ENCODE measurements at places on chromosomes 13 and 19. TPM values are rescaled to one million over a fixed set of nuclear protein-coding genes. Genes with fewer than 3 reads are reported as not detected.
A peak's percentile ranks its signal among the peaks of the same experiment; 100 is the strongest.

DNA sequence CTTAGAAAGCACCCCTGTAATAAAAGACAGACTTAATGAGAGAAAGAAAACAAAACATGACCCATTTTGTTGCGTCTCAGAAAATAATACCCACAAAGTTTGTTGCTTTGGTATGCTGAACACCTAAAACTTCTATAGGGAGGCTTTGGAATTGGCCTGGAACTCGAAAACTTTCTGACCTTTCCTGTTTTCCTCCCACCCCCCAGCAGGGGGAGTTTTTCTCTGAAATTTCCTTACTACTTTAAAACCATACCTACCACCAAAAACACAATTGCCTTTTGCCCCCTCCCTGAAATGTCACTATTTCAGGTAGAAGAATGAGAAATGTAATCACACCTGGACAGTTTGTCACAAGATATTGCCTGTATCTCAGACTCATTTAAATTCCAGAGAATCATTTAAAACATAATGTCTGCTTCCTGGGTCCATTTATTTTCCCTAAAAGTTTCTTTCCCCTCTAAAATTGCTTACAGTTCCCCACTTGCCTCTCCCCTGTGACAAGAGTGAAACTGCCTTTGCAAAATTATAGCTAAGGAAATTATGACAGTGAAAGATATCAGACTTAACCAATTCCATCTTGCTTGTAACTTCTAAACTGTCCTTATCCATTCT, 2700.2 kb downstream of the PCDH9 start:
- no peaks in the 10 kb centered on the region for H3K36me3 ChIP-seq
- no peaks in the 10 kb centered on the region for H3K27me3 ChIP-seq
- H3K4me1 ChIP-seq, result no peaks in the 10 kb centered on the region
- H3K27ac ChIP-seq, result no peak overlapping the region
- no peak for DNase-seq

GRCh38 chr13:45966715-45967114, 85.8 kb downstream of the ZC3H13 start:
- DNase-seq, result no peak
- no peaks in the 10 kb centered on the region for H3K27me3 ChIP-seq
- H3K4me1 ChIP-seq, result peaks cover 13% of the 10 kb centered on the region
- H3K27ac ChIP-seq, result peak overlapping the region; percentile 43

GRCh38 chr19:7799640-7800355, 30.2 kb upstream of the EVI5L start:
- peak; percentile 69 for DNase-seq
- no peaks in the 10 kb centered on the region for H3K36me3 ChIP-seq
- peaks cover 7% of the 10 kb centered on the region for H3K4me1 ChIP-seq
- peak overlapping the region; percentile 39 for H3K4me3 ChIP-seq
- peaks cover 25% of the 10 kb centered on the region for H3K27me3 ChIP-seq
- H3K27ac ChIP-seq, result no peak overlapping the region

- no peak overlapping the region for H3K4me3 ChIP-seq
- H3K27me3 ChIP-seq, result no peaks in the 10 kb centered on the region
- H3K27ac ChIP-seq, result no peak overlapping the region
- H3K4me1 ChIP-seq, result peaks cover 9% of the 10 kb centered on the region
- peaks cover 6% of the 10 kb centered on the region for H3K36me3 ChIP-seq
These were observed 118.2 kb downstream of the MIPEP start for GRCh38 chr13:23770973-23771372.

GRCh38 chr13:64197232-64197631, 2781.6 kb upstream of the PCDH20 start:
- DNase-seq, result no peak
- H3K27ac ChIP-seq, result no peak overlapping the region

DNA sequence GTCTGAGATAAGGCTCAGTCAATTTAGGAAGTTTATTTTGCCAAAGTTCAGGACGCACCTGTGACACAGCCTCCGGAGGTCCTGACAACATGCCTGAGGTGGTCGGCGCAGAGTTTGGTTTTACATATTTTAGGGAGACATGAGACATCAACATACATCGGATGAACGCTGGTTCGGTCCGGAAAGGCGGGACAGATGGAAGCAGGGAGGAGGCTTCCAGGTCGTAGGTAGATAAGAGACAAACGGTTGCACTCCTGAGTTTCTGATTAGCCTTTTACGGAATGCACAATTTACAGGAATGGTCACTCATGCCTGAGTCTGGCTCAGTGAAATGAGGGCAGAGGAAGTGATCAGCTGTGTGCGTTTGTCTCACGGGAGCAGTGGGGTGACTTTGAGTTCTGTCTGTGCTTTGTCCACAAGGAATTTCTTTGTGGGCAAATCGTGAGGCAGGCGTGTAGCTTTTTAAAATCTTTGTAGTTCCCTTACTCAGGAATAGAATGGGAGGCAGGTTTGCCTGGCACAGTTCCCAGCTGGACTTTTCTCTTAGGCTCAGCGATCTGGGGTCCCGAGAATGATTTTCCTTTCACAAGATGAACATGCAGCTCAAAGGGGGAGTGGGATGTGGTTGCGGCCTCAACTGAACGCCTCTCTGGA, 36.2 kb downstream of the C13orf46 start:
- H3K4me3 ChIP-seq, result no peak overlapping the region
- no peaks in the 10 kb centered on the region for H3K36me3 ChIP-seq
- no peak for DNase-seq

GRCh38 chr19:7078008-7078407, 8.5 kb downstream of the ZNF557 start:
- H3K4me3 ChIP-seq, result no peak overlapping the region
- H3K4me1 ChIP-seq, result no peaks in the 10 kb centered on the region
- DNase-seq, result no peak
- H3K36me3 ChIP-seq, result peaks cover 94% of the 10 kb centered on the region
- H3K27me3 ChIP-seq, result no peaks in the 10 kb centered on the region

DNA sequence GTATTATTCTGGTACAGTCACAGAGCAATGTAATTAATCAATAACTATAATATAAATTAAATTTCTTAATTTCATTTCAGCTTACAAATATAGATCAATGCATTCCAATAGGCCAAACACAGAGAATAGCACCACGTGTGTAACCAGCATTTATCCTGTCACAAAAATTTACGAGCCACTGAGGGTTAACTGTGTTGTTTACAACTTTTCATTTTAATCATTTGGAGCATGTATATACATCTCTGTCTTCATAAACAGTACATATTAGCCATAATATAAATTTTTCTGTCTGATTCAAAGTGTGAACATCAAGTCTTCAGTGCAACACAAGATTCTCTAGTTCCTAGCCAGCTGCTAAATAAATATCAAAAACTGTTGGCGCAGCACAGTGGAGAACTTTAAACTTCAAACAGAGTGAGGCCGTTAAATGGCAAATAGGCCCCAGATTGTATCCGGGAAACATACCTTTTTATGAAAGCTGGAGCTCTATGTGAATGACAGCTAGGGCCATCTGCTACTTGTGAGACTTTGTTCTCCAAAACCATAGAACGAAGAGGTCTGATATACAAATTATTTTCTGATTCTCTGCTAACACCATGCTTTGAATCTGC, 105.1 kb downstream of the TBC1D4 start:
- H3K27ac ChIP-seq, result no peak overlapping the region
- H3K4me1 ChIP-seq, result no peaks in the 10 kb centered on the region
- no peaks in the 10 kb centered on the region for H3K36me3 ChIP-seq
- no peaks in the 10 kb centered on the region for H3K27me3 ChIP-seq

DNA sequence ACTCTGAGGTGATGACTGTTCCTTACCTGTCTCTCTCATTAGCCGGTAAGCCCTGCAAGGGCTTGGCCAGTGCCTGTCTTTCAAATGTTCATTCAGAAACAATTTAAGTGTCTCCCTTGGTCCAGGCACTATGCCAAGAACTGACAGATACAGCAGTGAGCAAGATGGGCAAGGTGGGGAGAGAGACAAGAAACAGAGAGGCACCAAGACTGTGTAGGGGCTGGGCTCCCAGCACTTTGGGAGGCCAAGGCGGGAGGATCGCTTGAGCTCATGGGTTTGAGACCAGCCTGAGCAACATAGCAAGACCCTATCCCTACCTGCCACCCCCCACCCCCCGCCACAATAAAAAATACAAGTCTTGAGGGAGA, 1.3 kb upstream of the CCNE1 start:
- H3K27me3 ChIP-seq, result no peaks in the 10 kb centered on the region
- H3K27ac ChIP-seq, result peak overlapping the region; percentile 86
- H3K4me3 ChIP-seq, result peak overlapping the region; percentile 82
- peaks cover 17% of the 10 kb centered on the region for H3K4me1 ChIP-seq
- DNase-seq, result peak; percentile 15
- peaks cover 14% of the 10 kb centered on the region for H3K36me3 ChIP-seq

DNA sequence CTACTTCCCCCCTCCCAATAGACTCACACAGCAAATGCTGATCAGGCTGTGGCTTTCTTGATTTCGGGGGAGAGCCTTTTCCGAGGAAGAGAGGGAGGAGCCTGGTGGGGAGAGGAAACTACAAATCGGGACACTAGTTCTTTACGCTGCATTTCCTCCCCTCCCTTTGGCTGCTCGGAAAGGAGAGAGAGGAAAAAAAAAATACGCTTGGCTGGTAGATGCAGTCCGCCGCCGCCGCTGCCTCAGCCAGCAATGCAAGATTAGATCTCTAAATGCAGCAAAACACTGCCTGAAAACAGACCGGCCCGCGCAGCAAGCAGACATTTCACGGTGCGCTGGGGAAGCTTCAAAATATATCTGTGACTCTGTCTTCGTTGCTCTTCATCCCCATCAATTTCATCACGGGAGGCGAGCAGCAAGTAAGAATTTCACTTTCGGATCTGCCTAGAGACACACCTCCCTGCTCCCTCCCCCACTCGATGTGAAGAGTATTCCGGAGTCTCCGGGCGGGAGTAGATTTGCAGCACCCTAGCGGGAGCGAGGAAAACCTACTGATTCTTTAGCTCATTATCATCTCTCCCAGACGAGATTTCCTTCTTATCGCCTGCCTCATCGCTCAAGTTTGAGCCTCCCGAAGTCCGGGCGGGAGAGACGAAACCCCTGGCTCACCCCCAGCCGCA, at the start of gene PCDH17:
Gene PCDH17, plus strand, starts transcription at position 149 of the 680 bp plus-strand sequence. CDS start 803 bp downstream, outside the sequence.
- H3K4me3 ChIP-seq, result peak within 1 kb of the TSS; percentile 60
- H3K36me3 ChIP-seq, result peaks cover 10% of the 10 kb centered on the region
- no peak within 1 kb of the TSS for H3K27ac ChIP-seq
- peak; percentile 15 for DNase-seq
- peaks cover 67% of the 10 kb centered on the region for H3K27me3 ChIP-seq

DNA sequence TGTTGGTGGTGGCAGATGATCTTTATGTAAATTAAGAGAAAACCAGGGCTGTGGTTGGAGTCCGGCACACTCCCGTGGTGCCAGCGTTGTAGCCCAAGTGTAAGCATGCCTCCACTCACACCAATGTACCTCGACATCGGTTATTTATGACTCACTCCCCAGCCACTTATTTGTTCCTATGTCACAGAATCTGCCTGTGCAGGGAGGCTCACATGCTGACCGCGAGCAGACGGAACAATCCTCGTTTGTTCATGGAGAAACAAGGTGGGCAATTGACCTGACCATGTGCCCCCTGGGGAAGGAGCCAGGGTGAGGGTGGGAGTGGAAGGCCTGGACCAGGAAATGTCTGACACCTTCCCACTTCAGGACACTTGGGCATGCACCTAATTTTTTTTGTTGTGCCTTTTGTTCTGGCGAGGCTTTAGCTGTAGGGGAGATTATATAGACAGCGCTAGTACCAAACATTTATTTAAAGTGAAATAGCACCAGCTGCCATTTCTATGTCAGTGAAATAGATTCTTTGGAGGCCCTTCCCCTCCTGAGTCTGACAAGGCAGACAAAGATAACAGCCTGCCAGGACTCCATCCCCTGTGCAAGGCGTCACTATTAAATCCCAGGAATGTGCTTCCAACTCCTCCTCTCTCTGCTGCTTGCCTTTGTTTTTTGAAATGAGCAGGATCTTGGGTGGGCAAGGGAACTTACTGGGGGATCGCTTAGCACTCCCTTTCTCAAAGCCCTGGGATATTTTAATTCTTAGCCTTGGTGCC, 394.2 kb downstream of the FGF9 start:
- no peaks in the 10 kb centered on the region for H3K27me3 ChIP-seq
- no peak overlapping the region for H3K4me3 ChIP-seq
- peaks cover 63% of the 10 kb centered on the region for H3K4me1 ChIP-seq
- H3K36me3 ChIP-seq, result peaks cover 5% of the 10 kb centered on the region
- DNase-seq, result no peak

DNA sequence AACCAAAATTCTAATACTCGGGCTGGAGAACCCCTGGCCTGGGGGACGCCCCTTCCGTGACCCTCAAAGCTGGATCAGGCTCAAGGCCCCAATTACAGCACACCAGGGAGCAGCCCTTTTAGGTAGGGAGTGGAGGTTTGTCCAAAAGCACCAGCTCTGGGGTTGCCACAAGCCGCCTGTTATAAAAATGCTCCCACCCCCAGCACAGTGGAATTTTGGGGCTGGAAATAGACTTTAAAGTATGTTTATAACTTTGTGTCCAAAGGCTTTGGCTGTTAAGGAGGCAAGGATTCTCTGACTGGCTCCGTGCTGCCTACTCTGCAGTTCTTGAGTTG, 564 bp upstream of the GMIP start:
- peaks cover 12% of the 10 kb centered on the region for H3K4me1 ChIP-seq
- H3K27me3 ChIP-seq, result no peaks in the 10 kb centered on the region

- peaks cover 13% of the 10 kb centered on the region for H3K4me1 ChIP-seq
- H3K4me3 ChIP-seq, result no peak overlapping the region
- H3K27ac ChIP-seq, result no peak overlapping the region
- no peaks in the 10 kb centered on the region for H3K27me3 ChIP-seq
- DNase-seq, result no peak
These were observed 21.1 kb upstream of the STK24 start for GRCh38 chr13:98598043-98598442.

Gene KISS1R
- 10.6 TPM for total RNA-seq

Gene USHBP1
- total RNA-seq, result 0.24 TPM

Gene LINGO3
- not detected for total RNA-seq

Gene ZNF726
- total RNA-seq, result 15.9 TPM

Measured in activated CD4-positive, alpha-beta memory T cell treated with anti-CD3 and anti-CD28 coated beads for 36 hours (primary cell).